ENCODE measurements at places on chromosomes 1 and 21.

- no peaks in the 10 kb centered on the region for H3K27me3 ChIP-seq
- H3K27ac ChIP-seq = no peak overlapping the region
- DNase-seq = no peak
- H3K36me3 ChIP-seq = no peaks in the 10 kb centered on the region
- no peak overlapping the region for H3K4me3 ChIP-seq
- peaks cover 26% of the 10 kb centered on the region for H3K4me1 ChIP-seq
These were observed 82.6 kb downstream of the TOMM20 start for GRCh38 chr1:235045921-235046601.

DNA sequence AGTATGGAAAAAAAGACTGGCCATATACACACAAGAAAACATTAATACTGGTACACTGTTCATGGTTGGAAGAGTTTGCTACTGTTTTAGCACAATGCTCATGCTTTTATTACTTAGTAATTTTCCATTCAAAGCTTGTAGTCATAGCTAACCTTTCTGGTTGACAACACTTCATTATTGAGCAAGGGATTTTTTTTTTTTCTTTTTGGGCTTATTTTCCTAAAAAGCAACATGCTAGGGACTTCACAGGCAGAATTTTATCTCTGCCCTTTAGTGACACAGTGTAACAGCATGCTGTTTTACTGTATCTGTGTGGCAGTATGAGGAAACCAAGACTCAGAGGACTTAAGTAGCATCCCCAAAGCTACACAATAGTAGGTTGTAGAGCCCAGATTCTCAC is 58.5 kb downstream of the FGGY start:
- no peak overlapping the region for H3K4me3 ChIP-seq
- no peak overlapping the region for H3K27ac ChIP-seq
- H3K27me3 ChIP-seq = no peaks in the 10 kb centered on the region
- peaks cover 10% of the 10 kb centered on the region for H3K4me1 ChIP-seq
- DNase-seq = no peak

GRCh38 chr1:238648751-238649150 is 737.6 kb upstream of the CHRM3 start:
- H3K36me3 ChIP-seq = no peaks in the 10 kb centered on the region
- H3K27ac ChIP-seq = peak overlapping the region; percentile 94
- no peaks in the 10 kb centered on the region for H3K27me3 ChIP-seq

DNA sequence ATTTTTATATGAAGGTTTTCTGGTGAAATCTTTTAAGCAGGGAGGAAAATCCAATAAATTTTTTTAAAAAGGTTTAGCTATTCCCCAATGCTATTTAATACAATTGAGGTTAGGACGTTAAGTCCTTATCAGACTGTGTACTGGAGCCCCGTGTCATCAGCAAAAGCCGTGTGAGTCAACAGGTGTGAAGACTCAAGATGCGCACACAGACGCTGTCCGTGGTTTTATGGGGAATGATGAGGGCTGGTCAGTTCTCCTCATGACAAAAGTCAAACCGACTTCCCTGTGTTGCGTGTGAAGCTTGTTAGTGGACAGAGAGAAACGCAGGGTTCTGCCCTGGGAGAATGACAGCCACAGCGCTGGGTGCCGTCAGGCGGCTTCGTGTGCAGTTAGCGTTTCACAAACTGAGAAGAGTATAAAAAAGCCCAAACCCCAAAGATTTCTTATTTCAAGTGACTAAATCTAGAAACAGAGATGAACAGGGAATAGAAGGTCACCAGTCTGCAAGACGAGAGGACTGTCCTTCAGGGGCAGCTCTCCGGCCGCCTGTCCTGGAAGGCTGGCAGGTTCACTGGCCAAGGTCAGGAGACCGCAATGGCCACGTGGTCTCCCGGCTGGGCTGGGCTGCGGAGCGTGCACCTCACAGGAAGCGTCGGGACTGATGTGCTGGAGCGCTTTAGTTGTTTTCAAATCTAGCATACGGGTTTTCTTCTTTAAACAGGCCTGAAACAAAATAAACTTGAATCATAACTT is 22.4 kb downstream of the PTTG1IP start:
- DNase-seq = no peak
- no peak overlapping the region for H3K27ac ChIP-seq
- H3K4me3 ChIP-seq = no peak overlapping the region
- H3K36me3 ChIP-seq = peaks cover 27% of the 10 kb centered on the region
- H3K4me1 ChIP-seq = peaks cover 9% of the 10 kb centered on the region
